NCI-H510A (cell line): ENCODE measurements at places on chromosomes 1 and 21.

- no peak for DNase-seq
Observed at GRCh38 chr1:93102142-93102541, 23.1 kb downstream of the MTF2 start.

DNA sequence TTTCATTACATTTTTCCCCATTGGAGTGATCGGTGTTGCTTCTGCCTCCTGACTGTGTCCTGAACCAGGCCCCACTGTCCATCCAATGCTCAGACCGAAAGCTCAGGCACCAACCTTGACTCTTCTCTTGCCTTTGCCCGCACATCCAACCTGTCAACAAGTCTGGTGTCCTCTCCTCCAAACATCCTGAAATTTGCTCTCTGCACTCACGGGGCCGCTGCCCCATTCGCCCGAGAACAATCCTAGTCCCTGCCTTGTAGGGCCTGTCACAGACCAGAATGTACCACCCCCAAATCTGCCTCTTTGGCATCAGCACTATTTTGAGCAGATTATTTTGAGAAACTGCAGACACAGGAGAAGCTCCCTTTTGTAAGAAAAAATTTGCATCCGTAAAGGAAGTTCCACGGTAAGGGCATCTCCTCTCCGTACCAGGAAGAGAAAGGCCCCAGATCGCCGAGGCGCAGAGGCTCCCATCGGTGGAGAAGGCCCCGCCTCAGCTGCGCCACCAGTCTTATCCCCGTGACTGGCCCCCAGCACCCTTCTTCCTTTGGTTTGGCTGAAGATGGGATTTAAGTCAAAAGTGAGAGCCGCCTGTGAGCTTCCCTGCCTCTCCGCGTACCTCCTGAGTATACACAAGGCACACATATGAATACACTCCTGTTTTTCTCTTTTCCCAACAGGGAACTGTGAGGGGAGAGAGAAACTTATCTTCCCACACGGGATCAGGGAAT lies 7.1 kb downstream of the MORN1 start:
- no peak for DNase-seq

GRCh38 chr1:161008869-161009510 lies 12.0 kb downstream of the F11R start:
- DNase-seq: no peak

- no peak for DNase-seq
Observed at GRCh38 chr1:221856228-221857093, 114.6 kb upstream of the DUSP10 start.

GRCh38 chr1:203556047-203556851 lies 62.3 kb downstream of the OPTC start:
- no peak for DNase-seq

DNA sequence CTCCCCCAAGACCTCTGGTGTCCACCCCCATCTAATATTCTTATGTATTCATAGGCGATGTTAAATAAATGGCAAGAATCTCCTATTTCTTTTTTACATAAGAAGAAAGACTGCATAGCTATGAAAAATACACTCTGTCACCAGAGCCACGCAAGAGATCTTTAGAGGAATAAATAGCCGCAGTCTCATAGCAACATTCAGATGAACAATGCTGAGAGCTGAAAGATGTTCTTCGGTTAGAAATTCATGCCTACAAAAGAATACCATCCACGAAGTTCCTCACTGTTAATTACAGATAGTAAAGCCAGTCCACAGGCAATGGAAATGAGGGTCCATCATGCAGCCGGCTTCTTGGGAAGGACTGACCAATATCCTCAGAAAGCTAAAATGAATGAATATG lies 76.0 kb upstream of the SOD1 start:
- DNase-seq: no peak

DNA sequence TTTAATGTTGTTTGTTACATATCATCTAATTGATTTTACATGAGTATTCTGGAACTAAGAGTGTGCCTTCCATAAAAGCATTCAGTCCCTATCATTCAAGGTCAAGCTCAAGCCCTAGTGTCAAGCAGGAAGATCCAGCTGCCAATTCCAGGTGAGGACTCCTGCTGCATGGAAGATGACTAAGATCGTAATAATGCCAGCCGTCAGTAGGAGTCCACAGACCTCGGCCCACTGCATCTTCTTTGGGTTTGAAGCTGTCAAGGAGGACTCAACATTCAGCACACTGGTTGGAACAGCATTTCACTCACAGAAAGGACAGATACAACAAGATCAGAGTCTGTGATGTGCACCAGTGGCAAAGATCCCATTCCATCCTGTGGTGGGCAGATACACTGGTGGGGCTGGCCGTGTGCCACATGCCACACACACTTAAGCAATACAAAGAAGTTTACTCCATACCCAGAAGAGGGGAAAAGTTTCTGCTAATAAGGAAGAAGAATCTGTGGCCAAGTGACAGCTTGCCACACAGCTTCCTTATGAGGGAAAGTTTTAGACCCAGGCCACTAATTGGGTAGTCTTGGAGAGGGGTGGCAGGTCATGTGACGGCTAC lies 160.4 kb downstream of the PIK3R3 start:
- no peak for DNase-seq

DNA sequence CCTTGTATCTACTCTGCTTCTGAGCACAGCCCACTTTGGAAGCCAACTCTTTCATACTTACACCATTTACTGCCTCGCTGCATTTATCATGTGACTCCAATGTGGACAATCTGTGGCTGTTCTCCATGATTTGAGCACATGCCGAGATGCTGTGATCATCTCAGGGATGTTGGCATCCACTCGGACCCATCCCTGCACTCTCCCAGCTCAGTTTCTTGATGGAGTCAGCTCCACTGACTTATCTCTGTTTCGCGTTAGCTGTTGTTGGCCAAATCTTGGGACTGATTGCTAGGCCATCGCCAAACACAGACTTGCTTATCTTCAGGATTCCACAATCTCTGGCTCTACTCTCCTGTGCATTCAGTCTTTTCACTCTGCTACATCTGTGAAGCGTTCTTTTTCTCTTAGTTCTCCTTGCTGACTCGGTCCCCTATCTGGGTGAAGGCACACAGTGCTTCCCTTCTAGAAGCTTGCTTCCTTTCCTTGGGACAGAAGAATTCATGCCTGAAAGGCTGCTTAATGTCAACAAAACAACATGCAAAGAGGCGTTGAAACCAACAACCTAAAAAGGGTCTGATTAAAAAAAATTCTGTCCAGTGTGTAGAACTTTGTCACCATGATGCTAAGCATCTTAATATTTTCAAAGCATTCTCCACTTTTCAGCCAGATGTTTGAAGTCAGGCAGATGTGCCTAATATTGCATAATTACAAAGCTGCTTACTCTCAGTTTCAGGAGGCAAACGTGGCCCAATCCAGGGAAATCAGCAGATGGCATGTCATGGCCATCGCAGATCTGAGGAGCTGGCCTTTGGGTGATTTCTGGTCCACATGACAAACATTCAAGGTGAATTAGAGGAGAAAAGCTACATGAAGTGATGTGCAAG lies 120.7 kb downstream of the NGF start:
- no peak for DNase-seq

DNA sequence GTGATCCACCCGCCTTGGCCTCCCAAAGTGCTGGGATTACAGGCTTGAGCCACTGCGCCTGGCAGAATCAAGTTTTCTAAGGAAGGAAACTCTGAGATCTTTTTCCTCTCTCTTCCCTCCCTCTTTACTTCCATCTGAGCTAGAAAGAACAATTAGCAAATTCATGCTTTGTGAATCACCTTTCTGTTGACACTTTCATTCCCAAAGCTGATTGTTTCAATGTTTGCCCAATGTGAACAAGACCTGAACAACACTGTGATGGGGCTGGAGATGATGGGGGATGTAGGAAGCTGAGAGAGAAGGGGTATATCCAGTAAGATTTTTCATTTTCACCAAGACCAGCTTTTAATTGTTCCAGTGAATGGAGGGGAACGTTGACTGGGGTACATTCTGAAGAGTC lies 5.7 kb upstream of the TENT5B start:
- DNase-seq: no peak

DNA sequence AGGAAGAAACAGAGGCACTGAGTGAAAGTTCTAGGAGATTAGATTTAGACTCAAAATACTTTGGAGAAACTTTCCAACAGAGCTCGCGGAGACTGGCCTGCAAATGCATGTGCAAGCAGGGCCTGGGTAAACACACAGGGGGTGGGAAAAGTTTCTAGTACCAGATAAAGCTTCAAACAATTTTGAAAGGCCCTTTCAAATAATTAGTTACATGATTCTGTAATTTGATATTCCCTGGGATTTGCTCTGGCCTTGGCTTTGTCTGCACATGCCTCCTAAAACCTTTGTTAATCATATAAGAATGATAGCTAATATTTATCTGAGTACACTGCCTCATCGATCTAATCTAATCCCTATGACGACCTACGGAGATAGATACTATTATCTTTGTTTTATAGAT lies 31.3 kb downstream of the VTCN1 start:
- DNase-seq: no peak

- DNase-seq: no peak
Observed at GRCh38 chr1:24231701-24232100, 44.6 kb upstream of the IFNLR1 start.

- no peak for DNase-seq
Observed at GRCh38 chr1:78223417-78224215, 177.8 kb downstream of the GIPC2 start.

- DNase-seq: peak; percentile 36
Observed at GRCh38 chr1:177255411-177255810, 84.7 kb downstream of the BRINP2 start.

- DNase-seq: no peak
Observed at GRCh38 chr1:117606649-117607430, 992 bp downstream of the TENT5C start.

GRCh38 chr1:101089613-101090338 lies 64.2 kb upstream of the DPH5 start:
- DNase-seq: no peak

DNA sequence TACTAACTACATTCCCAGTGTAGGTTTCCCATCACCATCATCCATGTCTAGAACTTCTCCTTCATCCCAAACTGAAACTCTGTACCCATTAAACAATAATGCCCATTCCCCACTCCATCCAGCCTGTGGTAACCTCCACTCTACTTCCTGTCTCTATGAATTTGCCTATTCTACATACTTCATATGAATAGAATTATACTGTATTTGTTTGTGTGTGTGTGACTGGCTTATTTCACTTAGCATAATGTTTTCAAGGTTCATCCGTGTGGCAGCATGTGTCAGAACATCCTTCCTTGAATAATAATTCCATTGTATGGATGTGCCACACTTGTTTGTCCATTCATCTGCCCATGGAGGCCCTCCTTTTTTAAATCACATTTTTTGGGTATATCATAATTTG lies 35.7 kb downstream of the ATP2B4 start:
- no peak for DNase-seq

DNA sequence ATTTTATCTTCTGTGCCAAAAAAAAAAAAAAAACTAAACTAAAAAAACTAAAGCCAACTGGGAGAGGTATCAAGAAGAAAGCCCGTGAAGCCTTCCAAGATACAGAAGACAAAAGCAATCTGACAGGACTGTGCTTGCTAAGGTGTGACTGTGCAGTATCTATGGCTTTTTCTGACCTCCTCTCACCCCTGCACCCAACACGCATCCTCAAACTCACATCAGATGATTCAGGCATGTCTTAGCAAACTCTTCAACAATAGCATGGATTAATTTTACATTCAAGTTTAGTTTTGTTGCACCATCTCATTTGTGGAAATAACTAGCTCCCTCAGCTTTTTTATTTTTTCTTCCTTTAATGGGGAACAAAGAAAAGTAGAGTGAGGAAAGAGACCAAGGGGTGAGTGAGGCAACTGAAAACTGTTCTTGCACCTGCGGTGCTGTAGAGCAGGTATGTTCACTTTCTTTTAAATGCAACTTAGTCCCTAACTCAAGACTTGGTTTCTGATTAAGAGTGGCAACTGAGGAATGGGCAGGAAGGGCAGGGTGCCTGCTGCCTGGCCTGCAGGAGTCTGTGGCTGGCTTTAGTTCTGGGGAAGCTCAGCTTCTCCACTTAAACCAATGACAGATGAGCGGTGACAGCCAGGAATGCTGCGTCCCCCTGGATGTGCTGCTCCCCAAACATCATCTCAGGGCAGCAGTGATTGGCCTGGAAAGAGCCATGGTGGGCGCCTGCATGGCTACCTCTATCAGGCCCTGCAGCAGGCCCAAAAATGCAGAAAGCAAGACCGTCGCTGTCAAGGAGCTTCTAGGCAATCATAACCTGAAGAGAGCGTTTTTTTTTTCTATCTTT lies 71.3 kb upstream of the LRRC8B start:
- no peak for DNase-seq

DNA sequence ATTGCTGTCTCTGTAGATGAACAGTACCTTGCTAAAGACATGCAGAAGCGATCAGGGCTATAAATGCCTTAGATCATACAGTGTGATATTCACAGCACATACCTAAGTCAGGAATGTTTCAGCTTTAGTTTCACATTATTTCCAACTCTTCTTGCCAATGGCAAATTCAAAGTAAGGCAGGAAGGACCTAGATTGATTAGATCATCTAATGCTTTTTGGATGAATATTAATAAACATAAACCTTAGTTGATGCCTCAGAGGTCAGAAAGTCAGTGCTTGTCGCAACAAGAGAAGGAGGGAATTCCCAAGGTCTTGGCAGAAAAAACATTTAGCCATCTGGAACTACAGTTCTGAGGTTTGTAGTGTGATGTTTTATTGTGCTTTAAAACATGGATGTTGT lies 122.3 kb downstream of the TNFSF18 start:
- DNase-seq: no peak

GRCh38 chr1:32438136-32438535 lies 26.7 kb upstream of the ZBTB8B start:
- DNase-seq: no peak

- no peak for DNase-seq
Observed at GRCh38 chr1:16075337-16076030, 2.0 kb upstream of the FAM131C start.

GRCh38 chr1:8397511-8397910 lies 79.6 kb downstream of the SLC45A1 start:
- DNase-seq: no peak

GRCh38 chr1:226092965-226093364 lies 30.4 kb downstream of the H3-3A start:
- DNase-seq: no peak

- no peak for DNase-seq
Observed at GRCh38 chr1:35340519-35340918, 72.0 kb downstream of the ZMYM4 start.

DNA sequence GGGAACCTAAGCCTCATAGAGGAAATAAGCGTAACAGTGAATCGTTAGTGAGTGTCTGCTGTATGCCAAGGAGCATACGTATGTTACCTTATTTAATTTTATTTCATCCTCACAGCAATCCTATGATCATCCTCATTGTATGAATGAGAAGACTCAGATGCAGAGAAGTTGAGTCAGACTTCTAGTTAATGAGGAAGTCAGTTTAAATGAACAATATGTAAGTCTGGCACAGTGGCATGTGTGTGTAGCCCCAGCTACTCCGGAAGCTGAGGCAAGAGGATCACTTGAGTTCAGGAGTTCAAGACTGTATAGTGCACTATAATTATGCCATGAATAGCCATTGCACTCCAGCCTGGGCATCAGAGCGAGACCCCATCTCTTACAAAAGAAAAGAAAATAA lies 148.0 kb downstream of the ZZZ3 start:
- DNase-seq: no peak
